ENCODE measurements at places on chromosomes 7 and 10. TPM values are rescaled to one million over a fixed set of nuclear protein-coding genes. Genes with fewer than 3 reads are reported as not detected.
A peak's percentile ranks its signal among the peaks of the same experiment; 100 is the strongest.

DNA sequence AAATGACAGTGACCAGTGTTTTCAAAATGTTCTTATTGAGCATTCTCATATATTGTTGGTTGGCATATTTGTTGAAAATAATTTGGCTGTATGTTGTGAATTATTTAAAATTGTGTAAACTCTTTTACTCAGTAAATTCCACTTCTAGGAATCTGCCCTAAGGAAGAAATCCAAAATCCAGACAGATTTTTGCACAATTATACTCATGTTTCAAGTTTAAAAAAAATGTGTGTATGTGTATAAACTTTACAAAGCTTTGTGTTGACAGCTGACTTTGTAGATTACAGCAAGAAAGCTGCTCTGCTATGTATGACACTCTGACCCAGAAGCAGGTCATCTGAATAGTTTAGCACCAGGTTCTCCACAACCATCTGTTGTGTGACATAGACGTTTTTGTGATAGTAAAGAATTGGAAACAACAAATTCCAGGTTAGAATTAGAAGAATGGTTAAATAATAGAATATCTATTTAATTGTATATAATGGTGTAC, 21.6 kb downstream of the KIFBP start:
- H3K36me3 ChIP-seq: no peaks in the 10 kb centered on the region
- no peaks in the 10 kb centered on the region for H3K4me1 ChIP-seq
- no peak overlapping the region for H3K27ac ChIP-seq
- no peak overlapping the region for H3K4me3 ChIP-seq
- no peak for DNase-seq

Gene BAIAP2L1
- 1.2 TPM for total RNA-seq

DNA sequence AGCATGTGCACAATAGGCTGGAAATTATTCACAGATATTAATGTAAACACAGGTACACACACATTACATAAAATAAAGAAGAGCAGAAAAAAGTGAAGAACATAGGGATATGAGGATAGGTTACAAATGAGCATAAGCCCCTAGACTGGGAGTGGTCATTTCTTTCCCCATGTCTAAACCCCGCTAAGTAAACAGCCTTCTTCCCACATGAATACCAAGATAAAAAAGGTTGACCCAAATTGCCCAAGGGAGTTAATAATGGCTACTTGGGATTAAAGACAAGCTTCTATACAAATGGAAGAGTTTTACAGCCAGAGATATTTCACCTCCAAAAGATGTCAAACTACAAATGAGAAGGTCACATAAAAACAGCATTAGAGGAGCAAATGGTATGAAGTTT, 527.1 kb upstream of the CELF2 start:
- H3K4me3 ChIP-seq: no peak overlapping the region
- no peaks in the 10 kb centered on the region for H3K27me3 ChIP-seq
- H3K36me3 ChIP-seq: no peaks in the 10 kb centered on the region

Gene CHST15
- total RNA-seq: 52.5 TPM

- DNase-seq: no peak
- no peak overlapping the region for H3K4me3 ChIP-seq
- H3K4me1 ChIP-seq: no peaks in the 10 kb centered on the region
Measured at GRCh38 chr10:30170814-30171213, 111.4 kb upstream of the JCAD start.

Gene CALCR
- not detected for total RNA-seq

GRCh38 chr10:105192861-105193260, 551.8 kb downstream of the SORCS3 start:
- DNase-seq: no peak
- H3K36me3 ChIP-seq: no peaks in the 10 kb centered on the region
- H3K27me3 ChIP-seq: no peaks in the 10 kb centered on the region
- H3K27ac ChIP-seq: no peak overlapping the region
- no peaks in the 10 kb centered on the region for H3K4me1 ChIP-seq

Gene MACROH2A2
- total RNA-seq: 24.6 TPM

DNA sequence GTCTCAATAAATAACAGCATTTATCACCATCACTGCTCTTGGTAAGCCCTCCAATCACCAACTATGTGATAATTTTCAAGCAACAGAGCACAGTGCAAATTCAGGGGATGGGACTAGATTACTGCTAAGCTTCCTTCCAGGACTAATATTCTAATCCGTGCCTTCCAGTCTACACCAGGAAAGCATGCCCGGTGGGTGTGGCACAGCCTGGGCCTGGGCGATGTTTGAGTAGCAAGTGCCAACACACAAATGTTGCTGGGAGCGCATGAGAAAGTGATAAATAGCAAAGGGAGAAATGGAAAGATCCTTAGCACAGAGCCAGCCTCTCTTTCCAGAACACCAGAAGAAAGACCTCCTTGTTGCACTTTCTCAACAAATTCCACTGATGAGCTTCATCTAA, 13.5 kb upstream of the TM9SF3 start:
- DNase-seq: no peak
- H3K27me3 ChIP-seq: no peaks in the 10 kb centered on the region
- H3K4me1 ChIP-seq: no peaks in the 10 kb centered on the region
- H3K27ac ChIP-seq: no peak overlapping the region

- no peak overlapping the region for H3K4me3 ChIP-seq
- no peak for DNase-seq
- H3K27me3 ChIP-seq: no peaks in the 10 kb centered on the region
- no peak overlapping the region for H3K27ac ChIP-seq
- no peaks in the 10 kb centered on the region for H3K4me1 ChIP-seq
Measured at GRCh38 chr10:63392224-63392623, 73.6 kb downstream of the JMJD1C start.

GRCh38 chr10:20776384-20777118, 120.6 kb downstream of the NEBL start:
- no peaks in the 10 kb centered on the region for H3K27me3 ChIP-seq
- DNase-seq: no peak
- H3K36me3 ChIP-seq: no peaks in the 10 kb centered on the region
- H3K4me1 ChIP-seq: no peaks in the 10 kb centered on the region
- no peak overlapping the region for H3K27ac ChIP-seq
- H3K4me3 ChIP-seq: no peak overlapping the region

- no peaks in the 10 kb centered on the region for H3K36me3 ChIP-seq
- no peak overlapping the region for H3K4me3 ChIP-seq
- no peak for DNase-seq
Measured at GRCh38 chr10:26381986-26382385, 56.2 kb upstream of the APBB1IP start.

Gene SORCS3
- total RNA-seq: 4.5 TPM

GRCh38 chr7:106598663-106599342, 62.2 kb downstream of the CCDC71L start:
- H3K27ac ChIP-seq: no peak overlapping the region
- H3K36me3 ChIP-seq: no peaks in the 10 kb centered on the region
- no peak overlapping the region for H3K4me3 ChIP-seq
- peak; percentile 34 for DNase-seq

- H3K36me3 ChIP-seq: no peaks in the 10 kb centered on the region
- no peak within 1 kb of the TSS for H3K27ac ChIP-seq
- no peak for DNase-seq
- no peak within 1 kb of the TSS for H3K4me3 ChIP-seq
- H3K27me3 ChIP-seq: no peaks in the 10 kb centered on the region
Measured at GRCh38 chr7:76424413-76425111, at the start of gene ZP3. TSS of gene ZP3 (plus strand) at chr7:76424950. CDS start at chr7:76424965, 15 bp downstream.

- no peak for DNase-seq
- no peak overlapping the region for H3K4me3 ChIP-seq
- no peaks in the 10 kb centered on the region for H3K27me3 ChIP-seq
- peaks cover 2% of the 10 kb centered on the region for H3K4me1 ChIP-seq
Measured at GRCh38 chr10:7520507-7521485, 110.0 kb upstream of the SFMBT2 start.

DNA sequence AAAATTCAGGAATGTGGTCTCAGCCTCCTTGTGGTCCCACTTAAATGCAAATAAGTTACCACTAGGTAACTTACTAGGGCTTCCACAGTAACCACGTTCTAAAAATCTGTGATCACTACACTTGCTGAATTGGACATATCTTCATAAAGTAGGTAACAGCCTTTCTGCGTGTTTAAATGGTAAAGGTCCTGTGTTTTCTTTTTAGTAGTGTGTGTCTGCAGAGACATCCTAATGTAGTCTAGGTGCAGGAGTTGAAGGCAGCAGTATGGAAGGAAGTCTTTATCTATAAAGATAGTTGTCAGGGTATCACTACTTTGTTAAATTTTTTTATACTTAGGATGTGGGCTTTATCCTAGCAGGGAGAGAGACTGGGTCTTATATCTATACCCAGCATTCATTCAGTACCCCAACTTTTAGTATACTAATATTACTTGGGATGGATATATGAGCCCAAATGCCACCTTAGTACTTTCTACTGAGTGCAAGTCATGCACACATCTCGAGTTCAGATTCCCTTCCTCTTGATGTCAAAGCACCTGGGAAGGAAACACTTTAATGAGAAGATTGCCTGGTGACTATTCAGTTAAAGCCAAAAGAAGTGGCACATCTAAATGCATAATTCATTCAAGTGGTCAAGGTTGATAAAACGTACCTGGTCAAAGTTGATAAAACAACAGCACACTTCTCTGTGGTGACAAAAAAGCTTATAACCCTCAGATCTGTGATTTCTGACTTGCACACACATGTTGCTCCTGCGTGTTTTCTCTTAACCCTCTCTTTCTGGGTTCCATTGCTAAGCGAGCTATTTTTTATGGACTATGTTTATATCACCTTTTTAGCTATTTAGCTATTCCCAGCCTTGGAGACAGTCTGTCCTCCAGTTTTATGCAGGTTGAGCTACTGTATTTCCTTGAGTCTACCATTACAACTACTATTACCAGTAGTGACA, 281.1 kb upstream of the DKK1 start:
- H3K4me1 ChIP-seq: no peaks in the 10 kb centered on the region
- no peaks in the 10 kb centered on the region for H3K27me3 ChIP-seq
- no peak overlapping the region for H3K27ac ChIP-seq
- DNase-seq: no peak
- H3K4me3 ChIP-seq: no peak overlapping the region
- H3K36me3 ChIP-seq: no peaks in the 10 kb centered on the region

GRCh38 chr10:619710-620109, 69.8 kb downstream of the DIP2C start:
- DNase-seq: no peak
- H3K27me3 ChIP-seq: no peaks in the 10 kb centered on the region
- H3K4me1 ChIP-seq: peaks cover 23% of the 10 kb centered on the region
- H3K4me3 ChIP-seq: no peak overlapping the region

Gene CAMK1D
- 5.5 TPM for total RNA-seq

DNA sequence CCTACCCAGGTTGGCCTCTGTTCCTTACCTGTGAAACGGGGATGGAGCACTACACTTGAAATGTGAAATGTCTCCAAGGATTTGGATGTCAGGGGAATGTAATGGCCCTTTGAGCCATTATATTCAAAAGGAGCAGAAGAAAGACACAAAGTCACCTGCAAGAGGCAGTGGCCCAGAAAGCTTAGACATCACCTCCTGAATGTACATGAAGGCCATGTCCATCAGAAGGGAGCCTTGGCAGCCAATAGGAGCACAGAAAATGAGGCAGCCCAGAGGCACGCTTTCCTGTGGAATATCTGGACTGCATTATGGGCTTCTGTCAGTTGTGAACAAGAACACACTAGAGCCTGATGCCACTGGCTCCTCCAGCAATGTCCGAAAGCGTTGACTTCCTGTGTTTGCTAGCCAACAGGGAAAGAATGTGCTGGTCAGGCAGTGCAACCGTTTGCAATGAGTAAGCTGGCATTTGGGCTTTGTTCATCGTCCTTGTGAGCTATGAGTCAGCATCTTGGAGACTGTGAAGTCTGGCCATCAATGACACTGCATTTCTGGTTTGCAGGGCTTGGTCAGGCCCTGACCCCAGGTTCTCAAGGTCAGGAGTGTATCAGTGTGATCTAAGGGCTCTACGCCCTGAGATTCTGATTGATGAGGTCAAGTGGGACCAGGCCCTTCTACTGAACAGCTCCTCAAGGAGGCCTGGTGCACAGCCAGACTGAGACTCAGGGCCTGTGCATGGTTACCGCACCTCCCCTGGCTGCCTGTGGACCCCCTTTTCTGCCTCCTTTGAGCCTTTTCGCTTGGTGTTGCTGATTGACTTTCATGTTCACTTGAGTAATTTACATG, 222.4 kb downstream of the RPS24 start:
- no peaks in the 10 kb centered on the region for H3K36me3 ChIP-seq
- no peaks in the 10 kb centered on the region for H3K27me3 ChIP-seq
- no peak for DNase-seq

GRCh38 chr7:23349484-23350157, 50.5 kb downstream of the MALSU1 start:
- no peak overlapping the region for H3K4me3 ChIP-seq
- no peak overlapping the region for H3K27ac ChIP-seq
- no peaks in the 10 kb centered on the region for H3K27me3 ChIP-seq
- no peaks in the 10 kb centered on the region for H3K4me1 ChIP-seq

DNA sequence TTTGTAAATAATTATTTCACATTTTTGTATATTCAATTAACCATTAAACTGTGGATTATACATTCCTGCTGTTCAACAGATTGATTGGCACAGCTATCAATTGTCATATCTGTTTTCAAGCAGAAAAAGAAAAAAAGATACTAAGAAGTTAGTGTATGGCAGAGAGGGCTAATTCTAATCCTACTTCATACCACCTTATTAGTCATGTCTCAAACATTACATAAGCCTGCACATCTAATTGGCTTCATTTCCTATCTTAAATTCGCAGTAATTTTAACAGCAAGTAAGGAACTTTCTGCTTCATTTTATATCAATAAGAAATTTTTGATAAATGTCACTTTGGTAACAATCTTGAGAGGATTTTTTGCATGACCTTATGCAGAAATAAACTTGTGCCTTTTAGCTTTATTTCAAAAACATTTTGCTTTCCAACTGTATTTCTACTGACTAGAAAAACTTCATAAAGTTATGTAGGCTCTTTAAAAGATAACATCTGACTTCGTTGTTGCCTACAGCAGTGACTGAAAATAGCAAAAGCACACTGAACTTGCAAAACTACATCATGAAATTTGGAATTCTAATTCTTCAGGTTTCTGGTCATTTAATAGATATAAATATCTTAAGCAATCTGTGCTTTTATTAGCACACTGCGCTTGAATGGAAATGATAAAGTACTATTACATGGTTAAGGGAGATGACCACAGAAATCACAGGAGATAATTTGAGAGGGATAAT, 111.5 kb downstream of the SEMA3C start:
- no peaks in the 10 kb centered on the region for H3K27me3 ChIP-seq
- H3K36me3 ChIP-seq: no peaks in the 10 kb centered on the region
- no peak for DNase-seq
- H3K4me3 ChIP-seq: no peak overlapping the region

GRCh38 chr10:84184517-84184916, 9.8 kb upstream of the CDHR1 start:
- no peak overlapping the region for H3K27ac ChIP-seq
- no peaks in the 10 kb centered on the region for H3K36me3 ChIP-seq
- no peak for DNase-seq
- no peaks in the 10 kb centered on the region for H3K4me1 ChIP-seq
- no peaks in the 10 kb centered on the region for H3K27me3 ChIP-seq

Gene AKR1D1
- not detected for total RNA-seq

Gene ZSWIM8
- total RNA-seq: 56.1 TPM
